ENCODE measurements at places on chromosomes 3 and 15. TPM values are rescaled to one million over a fixed set of nuclear protein-coding genes. Genes with fewer than 3 reads are reported as not detected.

The PATL2 gene
- 1.7 TPM for total RNA-seq

The KBTBD12 gene
- total RNA-seq = 2.7 TPM

The CPA3 gene
- 93.3 TPM for total RNA-seq

- DNase-seq = peak; percentile 50
Observed at GRCh38 chr3:40741729-40742128, 217.0 kb downstream of the ZNF621 start.

The ASB7 gene
- 16.5 TPM for total RNA-seq

DNA sequence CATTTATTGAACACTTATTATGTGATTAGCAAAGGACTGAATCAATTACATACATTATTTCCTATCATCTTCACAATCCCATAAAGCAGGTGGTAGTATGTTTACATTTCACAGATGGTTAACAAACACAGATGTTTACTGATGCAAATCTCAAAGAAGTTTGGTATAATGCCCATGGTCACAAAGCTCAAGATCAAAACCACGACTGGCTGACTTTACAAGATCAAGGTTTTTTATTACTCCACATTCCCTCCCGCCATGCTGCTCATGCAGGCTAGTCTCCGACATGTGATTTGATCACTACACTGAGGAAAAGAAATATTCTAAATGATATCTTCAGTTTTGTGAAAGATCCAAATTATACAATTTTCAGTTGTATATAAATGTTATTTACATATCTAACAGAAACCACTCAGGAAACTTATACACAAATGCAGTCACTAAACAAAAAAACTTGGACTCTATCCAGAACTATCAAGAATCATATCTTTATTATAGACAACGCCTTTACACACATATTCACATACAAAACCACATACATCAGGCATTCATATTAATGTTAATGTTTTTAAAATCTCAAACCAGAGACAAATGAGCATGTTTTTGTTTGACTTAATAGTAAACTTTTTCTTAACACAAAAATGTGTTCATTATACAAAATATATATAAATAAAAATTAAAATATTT is 235.5 kb downstream of the SCAPER start:
- no peak for DNase-seq

GRCh38 chr3:197333901-197334639 is 35.7 kb upstream of the DLG1 start:
- no peak for DNase-seq

DNA sequence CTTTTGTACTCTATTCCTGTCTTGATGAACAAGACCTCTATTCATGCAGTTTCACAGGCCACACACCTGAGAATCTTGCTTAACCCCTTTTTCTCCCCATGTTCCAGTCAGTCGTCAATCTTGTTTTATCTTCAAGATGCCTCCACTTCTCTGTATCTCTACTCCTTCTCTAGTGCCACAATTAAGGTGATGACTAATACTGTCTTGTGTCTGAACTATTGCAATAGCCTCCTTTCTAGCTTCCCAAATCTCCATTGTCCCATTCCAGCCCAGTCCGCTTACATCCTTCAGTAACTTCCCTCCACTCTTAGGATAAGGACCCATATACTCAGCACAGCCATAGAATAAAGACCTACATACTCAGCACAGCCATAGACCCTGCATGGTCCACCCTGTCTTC is 24.7 kb downstream of the CHST14 start:
- DNase-seq = no peak

The UTS2B gene
- total RNA-seq = 0.85 TPM

The MESP2 gene
- not detected for total RNA-seq

The DUOX2 gene
- total RNA-seq = 1.5 TPM

Data from urinary bladder (tissue), 4 donors.